Non-pigmented ciliary epithelial cell (primary cell): ENCODE measurements at places on chromosomes 16 and 17.

GRCh38 chr17:56602292-56603130 lies 9.0 kb downstream of the NOG start:
- no peak for DNase-seq

DNA sequence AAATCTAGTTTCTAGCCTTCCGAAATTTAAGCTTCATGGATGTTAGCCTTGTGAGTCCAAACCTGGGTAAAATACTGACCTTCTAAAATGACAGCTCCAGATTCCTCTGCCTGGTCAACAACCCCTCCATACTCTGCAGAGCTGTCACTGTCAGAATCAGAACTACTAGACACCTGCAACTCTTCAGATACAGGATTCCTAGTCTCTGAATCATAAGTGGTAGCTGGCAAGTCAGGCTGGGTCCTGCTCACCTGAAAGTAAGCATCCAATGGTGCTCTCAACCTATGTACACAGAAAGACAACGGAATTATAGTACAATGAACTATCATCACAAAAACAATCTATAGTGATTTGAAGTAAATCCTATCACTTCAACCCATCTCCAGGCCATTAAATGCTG lies 14.8 kb downstream of the RFWD3 start:
- no peak for DNase-seq

- DNase-seq = no peak
These were observed 10.7 kb upstream of the MEAK7 start for GRCh38 chr16:84514874-84515835.

- DNase-seq = no peak
These were observed 18.8 kb downstream of the LLGL2 start for GRCh38 chr17:75544250-75544649.

DNA sequence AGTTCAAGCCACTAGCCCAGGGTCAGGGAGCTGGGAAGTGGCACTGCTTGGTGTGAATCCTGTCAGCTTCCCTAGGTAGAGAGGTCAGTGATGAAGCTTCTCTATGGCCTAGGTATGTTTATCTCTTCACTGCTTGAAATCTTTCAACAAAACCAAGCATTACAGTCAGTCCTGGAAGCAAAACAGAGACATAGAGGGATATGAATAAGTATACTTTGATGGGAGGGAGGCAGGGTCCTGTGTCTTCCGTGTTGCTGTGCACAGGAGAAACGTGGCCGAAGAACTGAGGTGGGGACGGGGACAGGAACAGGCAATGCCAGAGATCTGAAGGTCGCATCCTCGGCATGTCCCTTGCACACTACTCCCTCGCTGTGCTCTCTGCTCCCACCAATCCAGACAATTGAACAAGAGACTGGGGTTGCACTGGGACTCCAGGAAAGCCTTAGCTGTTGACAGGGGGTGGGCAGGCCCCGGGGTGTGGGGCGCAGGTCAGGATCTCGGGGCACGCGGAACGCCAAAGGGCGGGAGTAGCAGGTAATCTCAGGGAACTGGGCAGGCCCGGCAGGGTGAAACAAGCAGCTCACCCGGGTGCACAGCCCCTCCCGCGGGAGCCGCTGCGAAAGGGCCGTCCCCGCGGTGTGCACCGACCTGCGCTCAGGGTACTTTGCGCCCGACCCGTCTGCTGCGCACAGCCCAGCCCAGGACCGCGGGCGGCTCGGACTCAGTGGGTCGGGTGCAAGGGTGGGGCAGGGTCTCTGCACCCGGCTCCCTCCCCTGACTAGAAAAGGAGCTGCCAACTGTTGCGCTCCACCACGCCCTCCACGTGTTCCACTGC lies at the start of gene MT1H:
Gene MT1H (plus strand): TSS at position 810 of the 835 bp plus-strand sequence. CDS start 71 bp downstream, outside the sequence.
- no peak for DNase-seq

DNA sequence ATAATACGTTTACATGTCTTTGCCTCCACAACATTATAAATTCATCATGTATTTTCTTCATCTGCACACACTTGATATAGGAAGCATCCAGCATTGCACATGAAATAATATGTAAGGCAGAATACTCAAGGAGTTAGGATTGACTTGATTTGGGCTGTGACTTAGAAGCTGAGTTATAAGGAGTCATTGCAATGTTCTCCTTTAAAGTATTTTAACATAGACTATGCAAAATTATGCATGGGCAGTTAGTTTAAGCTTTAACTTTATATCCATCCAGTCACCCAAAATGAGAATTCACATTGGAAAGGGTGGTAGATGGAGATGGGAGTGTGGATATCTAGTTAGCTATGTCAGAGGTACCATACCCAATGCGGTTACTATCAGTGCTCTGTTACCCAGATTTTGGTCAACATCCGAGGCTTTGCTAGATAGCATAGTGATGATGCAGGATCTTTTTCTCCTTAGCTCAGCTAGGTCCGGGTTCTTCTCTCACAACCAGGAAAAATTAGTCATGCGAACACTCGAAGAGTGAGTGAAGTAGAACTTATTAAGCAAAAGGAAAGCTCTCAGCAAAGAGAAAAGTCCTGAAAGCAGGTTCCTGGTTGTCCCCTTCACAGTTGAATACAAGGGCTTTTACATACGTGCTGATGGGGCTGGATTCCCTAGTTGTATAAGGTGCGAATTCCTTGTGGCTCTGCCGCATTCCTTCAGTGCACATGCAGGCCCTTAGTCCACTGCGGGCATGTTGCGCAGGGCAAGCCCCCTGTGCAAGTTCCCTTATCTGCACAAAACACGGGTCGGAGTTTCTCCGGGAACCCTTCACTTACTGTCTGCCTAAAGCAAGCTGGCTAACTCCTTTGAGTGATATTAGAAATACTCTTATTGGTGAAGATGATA lies 73.1 kb upstream of the FAM20A start:
- DNase-seq = no peak

- DNase-seq = no peak
These were observed 140.6 kb downstream of the CLEC16A start for GRCh38 chr16:11084876-11085485.

GRCh38 chr16:12406926-12407690 lies 396.6 kb downstream of the CPPED1 start:
- no peak for DNase-seq

DNA sequence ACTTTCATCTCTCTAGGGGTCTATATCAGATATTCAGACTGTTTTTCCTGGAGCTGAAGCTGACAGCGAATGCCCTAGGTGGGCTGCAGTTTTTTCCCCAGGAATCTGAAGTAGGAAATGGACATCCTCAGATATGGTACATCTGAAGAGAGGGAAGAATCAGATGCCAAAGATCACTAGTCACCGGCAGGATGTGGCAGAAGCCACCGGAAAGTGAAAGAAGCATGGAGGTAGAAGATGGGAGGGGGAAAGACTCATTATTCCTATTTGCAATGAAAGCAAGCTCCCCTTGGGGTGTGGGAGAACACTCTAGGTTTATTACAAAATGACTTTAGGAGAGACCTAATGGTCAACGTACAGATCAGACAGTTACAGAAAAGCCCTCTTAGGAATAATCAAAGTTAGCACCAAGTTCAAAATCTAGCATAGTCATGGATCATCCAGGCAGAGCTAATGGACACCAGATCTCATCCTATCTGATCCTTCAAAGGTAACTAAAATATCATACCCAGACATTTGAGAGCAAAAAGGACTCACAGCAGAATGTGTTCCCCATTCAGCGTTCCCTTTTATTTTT lies 110.7 kb downstream of the HS3ST3A1 start:
- no peak for DNase-seq

GRCh38 chr17:48181653-48182052 lies 74.1 kb downstream of the SNX11 start:
- DNase-seq = no peak

- DNase-seq = peak; percentile 46
These were observed 968.1 kb downstream of the CDH11 start for GRCh38 chr16:64153718-64154117.

DNA sequence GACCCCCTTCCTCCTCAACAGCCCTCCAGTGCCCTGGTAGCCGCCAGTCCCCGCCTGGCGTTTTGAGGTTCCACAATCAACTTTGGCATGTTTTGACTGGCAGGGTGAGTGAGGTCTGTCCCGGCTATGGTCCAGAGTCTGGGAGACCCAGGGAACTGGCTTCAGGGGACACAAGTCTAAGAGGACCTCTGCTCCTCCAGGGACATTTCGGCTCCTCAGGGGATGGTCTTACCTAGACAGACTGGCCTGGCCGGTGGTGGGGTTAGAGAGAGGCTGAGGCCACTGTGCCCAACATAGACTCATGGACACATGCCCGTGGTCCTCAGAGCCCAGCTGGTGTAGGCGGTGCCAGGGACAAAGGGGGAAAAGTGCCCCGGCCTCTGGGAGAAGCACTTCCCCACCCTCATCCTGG lies 2.2 kb downstream of the TMC8 start:
- no peak for DNase-seq

DNA sequence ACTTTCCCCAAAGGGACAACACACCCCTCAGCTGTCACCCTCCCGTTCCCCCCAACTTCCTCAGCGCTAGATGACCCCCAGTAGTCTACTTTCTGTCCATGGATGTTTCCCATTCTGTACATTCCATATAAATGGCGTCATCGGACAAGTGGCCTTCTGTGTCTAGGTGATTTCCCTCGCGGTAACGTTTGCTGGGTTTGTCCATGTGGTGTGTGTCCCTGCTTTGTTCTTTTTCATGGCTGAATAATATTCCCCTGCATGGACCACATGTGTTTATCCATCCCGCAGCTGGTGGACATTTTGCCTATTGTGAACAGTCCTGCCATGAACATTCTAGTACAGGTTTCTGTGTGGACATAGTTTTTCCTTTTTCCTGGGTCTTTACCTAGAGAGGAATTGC lies 7.3 kb upstream of the TEDC2 start:
- DNase-seq = no peak

GRCh38 chr16:75627851-75628250 lies 4.8 kb upstream of the ADAT1 start:
- no peak for DNase-seq

DNA sequence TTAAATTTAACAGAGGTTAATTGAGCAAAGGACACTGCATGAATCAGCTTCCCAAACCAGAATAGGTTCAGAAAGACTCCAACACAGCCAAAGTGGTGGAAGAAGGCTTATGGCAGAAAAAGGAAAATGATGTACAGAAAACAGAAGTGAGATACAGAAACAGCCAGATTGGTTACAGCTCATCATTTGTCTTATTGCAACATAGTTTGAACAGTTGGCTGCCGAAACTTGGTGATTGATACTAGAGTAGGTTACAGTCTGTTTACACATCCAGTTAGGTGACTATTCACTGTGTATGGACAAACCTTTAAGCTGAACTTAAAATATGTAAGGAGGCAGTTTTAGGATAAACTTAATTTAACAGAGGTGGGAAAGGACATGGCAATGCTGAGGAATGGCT lies 18.3 kb downstream of the TMEM100 start:
- DNase-seq = no peak

- DNase-seq = no peak
These were observed 22.5 kb upstream of the TBX2 start for GRCh38 chr17:61376931-61377838.

- no peak for DNase-seq
These were observed 105.3 kb downstream of the RAP1GAP2 start for GRCh38 chr17:2901582-2901981.

DNA sequence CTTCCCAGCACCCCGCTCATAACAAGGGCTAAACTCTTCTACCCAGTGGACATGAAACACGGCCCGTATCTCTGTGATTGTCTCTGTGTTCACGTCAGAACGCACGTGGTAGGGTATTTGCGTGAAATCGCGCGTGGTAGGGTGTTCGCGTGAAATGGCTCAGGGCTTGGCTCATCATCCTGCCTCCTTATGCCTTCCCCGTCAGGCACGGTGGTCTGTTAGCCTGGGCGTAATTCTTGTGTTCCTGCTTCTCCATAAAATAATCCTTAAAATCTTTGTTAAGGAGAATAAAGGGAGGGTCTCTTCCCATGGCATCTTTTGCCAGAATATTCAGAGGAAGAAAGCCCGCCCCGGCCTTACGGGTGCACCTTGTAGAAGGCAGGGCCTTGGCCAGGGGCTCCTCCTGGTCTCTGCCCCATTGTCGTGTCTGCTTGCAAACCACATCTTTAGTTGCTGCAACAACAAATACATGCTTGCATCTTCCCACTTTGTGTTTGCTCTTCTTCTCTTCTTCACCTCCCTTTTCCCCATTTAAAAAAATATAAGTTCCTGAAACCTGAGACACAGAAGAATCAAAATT lies 116.7 kb upstream of the CHMP6 start:
- no peak for DNase-seq

DNA sequence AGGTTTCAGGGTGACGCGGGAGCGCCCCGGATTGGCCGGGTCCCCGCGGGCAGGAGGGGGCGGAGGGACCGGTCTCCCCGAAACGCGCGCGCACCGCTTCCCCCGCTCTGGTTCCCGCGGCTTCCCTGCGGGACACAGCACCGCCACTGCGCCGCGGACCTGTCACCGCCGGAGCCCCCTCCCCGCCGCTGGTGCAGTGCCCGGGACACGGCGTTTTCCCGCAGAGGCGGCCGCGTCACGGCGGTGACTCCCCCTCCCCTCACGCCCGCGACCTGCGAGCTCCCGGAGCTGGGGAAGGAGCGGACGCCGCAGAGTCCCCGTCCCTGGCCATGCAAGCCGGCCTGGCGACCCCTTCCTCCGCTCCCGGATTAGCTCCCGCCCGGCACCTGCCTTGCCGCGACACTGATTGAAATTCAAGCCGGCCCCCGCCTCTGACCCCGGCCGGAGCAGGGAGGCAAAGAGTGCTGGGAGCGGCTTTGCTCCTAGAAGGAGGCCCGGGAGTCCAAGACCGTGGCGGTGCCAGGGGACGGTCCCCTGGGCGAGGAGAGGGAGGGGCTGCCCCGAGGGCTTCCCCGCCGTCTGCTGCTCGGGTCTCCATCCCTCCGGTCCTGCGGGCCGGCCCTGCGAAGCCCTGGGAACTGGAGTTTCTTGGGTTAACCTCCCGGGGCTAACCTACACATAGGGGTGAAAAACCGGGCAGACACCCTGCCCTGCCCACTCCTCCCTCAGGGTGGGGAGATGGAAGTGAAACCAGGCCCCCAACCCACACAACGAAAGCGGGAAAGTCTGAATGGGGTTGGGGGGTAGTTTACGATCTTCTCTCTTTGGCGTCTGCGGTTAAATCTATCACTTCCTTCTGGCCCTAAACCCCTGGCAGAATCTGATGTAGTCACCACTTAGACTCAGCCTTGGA lies 1.0 kb downstream of the RHBDL3 start:
- no peak for DNase-seq

- DNase-seq = no peak
These were observed 264.6 kb upstream of the KCNJ16 start for GRCh38 chr17:69810326-69810965.
